Stimulated activated CD4-positive, alpha-beta T cell treated with anti-CD3 and anti-CD28 coated beads, Interleukin-12 subunit alpha, Interleukin-12 subunit beta, amount 100 ng/mL, for 48 hours (primary cell): ENCODE measurements at places on chromosomes 1 and 21.

- DNase-seq, result no peak
Measured at GRCh38 chr1:224957696-224958095, 28.2 kb downstream of the DNAH14 start.

DNA sequence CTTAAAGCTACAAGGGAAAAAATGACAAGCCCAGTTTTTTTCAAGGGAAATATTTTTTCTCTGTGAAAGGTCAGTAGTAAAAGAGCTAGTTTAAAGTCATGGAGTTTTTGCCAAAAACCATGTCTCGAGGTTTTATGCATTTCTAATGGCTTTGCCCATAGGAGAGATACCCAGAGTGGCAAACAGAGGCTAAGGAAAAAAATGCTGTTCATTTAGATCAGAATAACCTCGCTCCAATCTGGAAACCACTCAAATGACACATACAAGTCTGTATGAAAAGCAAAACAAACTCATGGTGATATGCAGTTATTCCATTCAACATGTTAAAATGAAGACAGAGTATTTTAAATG lies 36.9 kb upstream of the EDEM3 start:
- DNase-seq, result no peak

- DNase-seq, result no peak
Measured at GRCh38 chr1:56064705-56065104, 514.7 kb downstream of the PLPP3 start.

- no peak for DNase-seq
Measured at GRCh38 chr1:223515421-223515820, 122.2 kb downstream of the CCDC185 start.

DNA sequence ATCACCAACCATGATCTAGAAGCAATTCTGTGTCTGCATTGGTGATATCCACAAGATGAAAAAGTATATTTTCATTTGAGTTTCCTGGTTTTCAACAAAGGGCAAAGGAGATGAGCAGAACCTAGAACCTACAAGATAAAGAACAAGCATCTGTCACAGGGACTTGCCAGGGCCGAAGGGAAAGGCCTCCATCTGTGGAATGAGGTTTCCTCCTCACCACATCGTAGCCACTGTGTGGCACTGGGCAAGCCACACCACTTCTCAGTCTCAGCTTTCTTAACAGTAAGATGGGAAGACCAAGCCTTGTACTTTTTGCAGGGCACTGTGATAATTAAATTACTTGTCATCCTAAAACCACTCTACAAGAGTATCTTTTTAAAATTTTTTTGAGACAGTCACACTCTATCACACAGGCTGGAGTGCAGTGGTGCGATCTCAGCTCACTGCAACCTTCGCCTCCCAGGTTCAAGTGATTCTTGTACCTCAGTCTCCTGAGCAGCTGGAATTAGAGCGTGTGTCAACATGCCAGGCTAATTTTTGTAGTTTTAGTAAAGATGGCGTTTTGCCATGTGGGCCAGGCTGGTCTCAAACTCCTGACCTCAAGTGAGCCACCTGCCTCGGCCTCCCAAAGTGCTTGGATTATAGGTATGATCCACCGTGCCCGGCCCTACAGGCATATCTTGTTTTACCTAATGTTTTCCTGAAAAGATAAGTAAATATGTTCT lies 45.8 kb downstream of the ARHGEF11 start:
- DNase-seq, result no peak

GRCh38 chr1:246106342-246106763 lies 400.7 kb downstream of the SMYD3 start:
- DNase-seq, result no peak

- no peak for DNase-seq
Measured at GRCh38 chr1:44545961-44546360, 128.3 kb downstream of the TMEM53 start.

GRCh38 chr1:201448990-201449389 lies 20.0 kb downstream of the PHLDA3 start:
- DNase-seq, result no peak

- no peak for DNase-seq
Measured at GRCh38 chr1:1420654-1421141, 378 bp downstream of the ANKRD65 start.

DNA sequence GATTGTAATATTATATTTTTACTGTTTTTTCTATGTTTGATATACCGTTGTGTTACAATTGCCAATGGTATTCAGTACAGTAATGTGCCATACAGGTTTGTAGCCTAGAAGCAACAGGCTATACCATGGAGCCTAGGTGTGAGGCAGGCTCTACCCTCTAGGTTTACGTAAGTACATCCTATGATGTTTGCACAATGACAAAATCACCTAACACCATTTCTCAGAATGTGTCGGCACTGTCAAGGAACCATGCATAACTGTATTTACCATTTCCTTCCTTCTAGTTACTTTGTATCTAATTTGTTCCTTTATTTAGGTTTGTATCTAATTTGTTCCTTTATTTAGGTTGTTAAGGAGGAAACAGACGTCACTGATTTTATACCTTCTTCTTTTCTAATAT lies 9.9 kb downstream of the NPHP4 start:
- DNase-seq, result no peak
